MG63 (cell line): ENCODE measurements at places on chromosomes 3 and 15. TPM values are rescaled to one million over a fixed set of nuclear protein-coding genes. Genes with fewer than 3 reads are reported as not detected.

SMCO1 gene
- not detected in 2 replicates for total RNA-seq

MESP1 gene
- 2.2 and 8.9 TPM in 2 replicates for total RNA-seq

GPR15 gene
- total RNA-seq: not detected in 2 replicates

DNA sequence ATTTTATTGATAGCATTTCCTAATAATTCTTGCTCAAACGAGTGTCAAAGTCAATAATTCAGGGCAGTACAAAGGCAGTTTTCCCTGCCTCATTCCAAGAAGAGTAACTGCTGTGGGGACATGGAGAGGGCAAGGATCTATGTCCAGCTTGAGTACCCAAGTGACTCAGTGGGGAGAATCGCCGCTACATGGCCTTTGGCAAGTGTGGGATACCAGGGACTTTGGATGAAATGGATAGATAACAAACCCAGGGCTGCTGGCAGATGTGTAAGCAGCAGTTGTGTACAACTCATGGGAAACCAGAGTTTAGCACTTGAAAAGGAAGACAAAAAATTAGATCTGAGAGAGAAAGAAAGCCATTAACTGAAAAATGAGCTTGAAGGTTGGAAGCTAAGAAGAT is 122.2 kb upstream of the TRIM42 start:
- DNase-seq: no peak

- DNase-seq: no peak
These were observed 32.4 kb upstream of the HES1 start for GRCh38 chr3:194103505-194103904.

- no peak for DNase-seq
These were observed 179.2 kb downstream of the KCNAB1 start for GRCh38 chr3:156299569-156299968.

DNA sequence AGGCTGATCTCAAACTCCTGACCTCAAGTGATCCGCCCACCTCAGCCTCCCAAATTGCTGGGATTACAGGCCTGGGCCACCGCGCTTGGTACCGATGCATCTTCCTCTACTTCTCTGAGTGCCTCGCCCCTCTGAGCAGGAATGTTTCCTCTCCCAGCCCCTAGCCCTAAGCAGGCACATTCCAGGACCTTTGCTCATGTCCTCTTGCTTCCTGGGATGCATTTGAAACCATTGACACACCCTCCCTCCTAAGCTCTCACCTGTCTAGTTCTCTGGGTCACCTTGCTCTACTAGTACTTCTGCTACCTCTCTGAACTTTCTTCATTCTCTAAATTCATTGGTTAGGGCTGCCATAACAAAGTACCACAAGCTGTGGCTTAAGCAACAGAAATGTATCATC is 17.9 kb upstream of the UACA start:
- no peak for DNase-seq

GRCh38 chr3:37543666-37544065 is 318.0 kb upstream of the CTDSPL start:
- peak; percentile 79 for DNase-seq

DNA sequence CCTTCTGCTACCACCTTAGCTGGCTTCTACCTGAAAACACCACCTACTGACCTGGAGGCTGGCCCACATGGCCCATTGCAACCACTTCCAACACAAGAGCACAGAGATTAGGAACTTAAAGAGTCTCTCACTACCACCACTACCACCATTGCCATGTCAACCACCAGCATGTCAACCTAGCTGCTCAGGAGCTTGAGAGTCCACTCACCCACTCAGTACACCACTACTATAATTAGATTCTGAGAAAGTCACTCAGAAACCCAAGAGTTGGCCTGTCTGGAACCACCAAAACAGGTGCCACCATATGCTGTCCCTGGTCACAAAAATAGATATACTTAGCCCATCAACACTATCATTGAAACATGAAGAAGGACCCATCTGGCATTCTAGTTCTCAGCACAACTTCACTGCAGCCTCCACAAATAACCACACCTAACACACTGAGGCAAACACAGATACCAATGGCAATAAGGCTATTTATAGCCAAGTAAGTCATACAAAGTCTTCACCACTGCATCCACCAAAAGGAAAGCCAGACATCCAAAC is 806.7 kb upstream of the EPHA6 start:
- DNase-seq: no peak

GRCh38 chr15:72503147-72503546 is 29.0 kb downstream of the ARIH1 start:
- DNase-seq: no peak

- DNase-seq: no peak
These were observed 88.6 kb downstream of the GTPBP8 start for GRCh38 chr3:113079218-113079961.

DNA sequence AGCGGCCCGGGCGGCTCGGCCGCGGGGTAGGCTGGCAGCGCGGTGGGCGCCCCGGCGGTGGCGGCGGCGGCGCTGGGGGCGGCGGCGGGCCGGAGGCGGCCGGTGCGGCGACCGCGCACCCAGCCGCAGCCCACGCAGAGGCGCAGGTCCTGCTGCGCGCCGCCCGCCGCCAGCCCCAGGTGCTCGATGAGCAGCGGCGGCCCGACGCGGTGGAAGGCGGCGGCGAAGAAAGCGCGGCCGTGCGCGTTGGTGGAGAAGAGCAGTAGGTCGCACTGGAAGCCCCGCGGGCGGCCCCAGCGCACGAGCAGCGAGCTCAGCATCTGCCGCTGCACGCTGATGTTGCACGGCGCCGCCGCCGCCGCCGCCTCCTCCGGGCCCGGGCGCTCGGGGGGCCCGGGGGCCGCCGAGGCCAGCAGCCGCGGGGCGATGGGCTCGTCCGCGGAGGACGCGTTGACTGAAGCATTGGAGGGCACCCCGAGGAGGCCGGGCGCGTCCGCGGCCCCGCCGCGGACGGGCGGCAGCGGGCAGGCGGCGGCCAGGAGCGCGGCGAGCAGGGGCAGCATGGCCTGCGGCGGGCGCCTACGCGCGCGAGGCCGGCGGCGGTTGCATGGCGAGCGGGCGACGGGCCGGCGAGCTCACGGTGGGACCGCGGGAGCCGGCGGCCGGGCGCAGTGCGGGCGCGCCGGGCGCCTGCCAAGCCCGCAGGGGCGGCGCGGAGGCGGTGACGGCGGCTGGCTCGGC is 452 bp downstream of the TMEM158 start:
- peak; percentile 35 for DNase-seq
